ENCODE measurements at places on chromosomes 7 and 10.

DNA sequence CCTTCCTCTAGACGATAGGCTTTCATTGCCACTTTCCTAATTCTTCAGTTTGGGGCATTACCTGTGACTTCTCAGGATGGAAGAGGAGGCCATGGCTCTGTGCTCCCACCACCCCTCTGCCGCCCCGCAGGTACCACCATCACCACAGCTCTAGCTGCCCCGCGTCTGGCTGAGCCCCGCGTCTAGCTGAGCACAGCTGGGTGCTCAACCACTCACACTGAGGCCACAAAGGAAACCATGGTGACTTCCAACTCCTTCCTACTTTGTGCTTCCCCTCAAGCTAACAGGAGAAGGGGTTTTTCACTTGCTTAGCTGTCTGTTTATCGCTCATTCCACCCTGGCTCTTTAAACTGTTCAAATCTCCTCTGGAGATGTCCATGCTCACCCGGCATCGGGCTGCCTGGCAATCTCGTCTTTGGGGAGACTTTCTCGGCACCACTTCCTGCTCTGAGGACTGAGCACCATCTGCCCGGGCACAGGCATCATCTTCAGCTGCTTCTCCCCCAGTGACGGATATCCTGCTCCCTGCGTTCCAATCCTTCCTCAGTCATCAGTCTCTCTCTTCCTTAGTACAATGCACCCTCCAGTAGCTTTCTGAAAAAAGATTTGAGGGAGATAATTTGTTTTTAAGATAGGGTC lies 59.4 kb downstream of the MAD1L1 start:
- DNase-seq, result no peak

- no peak for DNase-seq
These were observed 259.0 kb downstream of the WDR37 start for GRCh38 chr10:1315178-1315577.

DNA sequence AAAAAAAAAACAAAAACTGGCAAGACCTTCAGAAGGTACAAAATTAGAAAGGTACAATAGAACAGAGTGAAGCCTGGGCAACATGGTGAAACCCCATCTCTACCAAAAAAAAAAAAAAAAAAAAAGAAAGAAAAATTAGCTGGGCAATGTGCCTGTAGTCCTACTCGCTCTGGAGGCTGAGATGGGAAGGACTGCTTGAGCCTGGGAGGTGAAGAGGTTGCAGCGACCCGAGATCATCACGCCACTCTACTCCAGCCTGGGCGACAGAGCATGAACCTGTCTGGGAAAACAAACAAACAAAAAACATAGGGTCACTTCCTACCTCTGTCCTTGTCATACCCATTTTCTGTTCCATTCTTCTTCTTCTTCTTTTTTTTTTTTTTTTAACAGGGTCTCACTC lies 45.6 kb upstream of the DLG5 start:
- DNase-seq, result no peak

- DNase-seq, result no peak
These were observed 112.7 kb upstream of the AMPH start for GRCh38 chr7:38743899-38744298.

DNA sequence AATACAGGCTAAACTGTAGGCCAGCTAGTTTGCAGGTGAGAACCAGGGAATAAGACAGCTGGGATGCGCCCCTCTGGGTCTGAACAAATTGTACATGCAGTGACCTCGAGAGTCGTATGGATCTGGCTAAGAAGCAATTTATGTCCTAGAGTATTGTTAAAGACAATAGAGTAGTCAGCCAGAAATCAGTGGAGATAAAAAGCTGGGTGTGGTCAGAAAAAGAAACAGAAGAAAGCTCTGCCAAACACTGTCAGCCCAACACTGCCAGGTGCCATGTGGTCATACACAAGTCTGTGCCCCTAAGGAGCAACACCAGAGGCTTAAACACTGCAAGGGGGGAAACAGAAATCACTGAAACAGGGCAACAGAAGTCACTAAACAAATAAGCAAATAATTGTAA lies 62.2 kb downstream of the CNOT4 start:
- DNase-seq, result no peak

DNA sequence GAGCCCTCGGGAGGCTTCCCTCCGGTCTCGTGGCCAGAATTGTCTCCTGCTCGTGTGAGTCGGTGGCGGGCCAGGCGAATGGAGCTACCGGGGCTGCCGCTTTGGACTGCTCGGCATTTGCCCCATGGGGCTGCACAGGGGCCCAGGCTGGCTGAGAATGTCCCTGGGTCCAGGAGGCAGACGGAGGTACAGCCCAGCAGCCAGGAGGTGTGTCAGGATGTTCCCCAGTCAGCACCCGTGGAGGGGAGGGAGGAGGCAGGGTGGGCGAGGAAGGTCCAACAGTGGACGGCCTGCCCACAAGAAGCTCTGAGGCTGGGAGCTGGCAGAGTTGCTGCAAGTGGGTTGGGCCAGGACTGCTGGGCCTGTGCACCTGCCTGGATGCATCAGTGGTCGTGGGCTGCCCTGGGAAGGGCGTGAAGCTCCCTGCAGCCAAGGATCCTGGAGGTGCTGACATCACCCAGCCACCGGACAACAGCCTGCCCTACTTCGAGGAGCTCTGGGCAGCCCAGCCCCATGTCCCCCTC lies 46.4 kb downstream of the PDGFA start:
- DNase-seq, result no peak

GRCh38 chr7:7188091-7188490 lies 5.7 kb downstream of the C1GALT1 start:
- DNase-seq, result no peak

DNA sequence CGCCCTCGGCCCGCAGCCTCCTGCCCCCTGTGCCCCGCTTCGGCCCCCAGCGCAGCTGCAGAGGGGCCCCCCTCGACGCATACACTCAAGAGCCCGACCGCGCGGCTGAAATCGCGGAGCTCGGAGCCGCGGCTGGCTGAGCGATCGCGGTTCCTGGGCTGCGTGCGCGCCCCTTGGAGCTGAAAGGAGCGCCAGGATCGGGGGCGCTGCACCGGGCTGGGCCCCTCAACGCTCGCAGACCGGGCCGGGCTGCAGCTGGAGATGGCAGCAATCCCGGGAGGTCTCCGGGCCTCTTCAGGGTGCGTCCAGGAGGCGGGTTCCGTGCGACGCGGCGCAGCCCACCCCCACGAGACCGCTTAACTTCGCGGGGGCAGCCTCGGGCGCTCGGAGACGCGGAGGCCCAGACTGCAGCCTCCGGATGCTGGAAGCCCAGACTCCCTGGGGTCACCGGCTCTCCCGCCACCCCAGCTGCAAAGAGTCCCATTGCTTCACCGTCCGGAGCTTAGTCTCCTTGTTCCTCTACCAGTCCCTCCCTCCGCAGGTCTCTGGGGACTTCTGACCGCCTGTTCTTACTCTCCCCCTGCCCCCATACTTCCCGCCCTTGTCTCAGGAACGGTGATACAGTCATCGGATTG lies 73.0 kb upstream of the LRRC4 start:
- DNase-seq, result no peak

DNA sequence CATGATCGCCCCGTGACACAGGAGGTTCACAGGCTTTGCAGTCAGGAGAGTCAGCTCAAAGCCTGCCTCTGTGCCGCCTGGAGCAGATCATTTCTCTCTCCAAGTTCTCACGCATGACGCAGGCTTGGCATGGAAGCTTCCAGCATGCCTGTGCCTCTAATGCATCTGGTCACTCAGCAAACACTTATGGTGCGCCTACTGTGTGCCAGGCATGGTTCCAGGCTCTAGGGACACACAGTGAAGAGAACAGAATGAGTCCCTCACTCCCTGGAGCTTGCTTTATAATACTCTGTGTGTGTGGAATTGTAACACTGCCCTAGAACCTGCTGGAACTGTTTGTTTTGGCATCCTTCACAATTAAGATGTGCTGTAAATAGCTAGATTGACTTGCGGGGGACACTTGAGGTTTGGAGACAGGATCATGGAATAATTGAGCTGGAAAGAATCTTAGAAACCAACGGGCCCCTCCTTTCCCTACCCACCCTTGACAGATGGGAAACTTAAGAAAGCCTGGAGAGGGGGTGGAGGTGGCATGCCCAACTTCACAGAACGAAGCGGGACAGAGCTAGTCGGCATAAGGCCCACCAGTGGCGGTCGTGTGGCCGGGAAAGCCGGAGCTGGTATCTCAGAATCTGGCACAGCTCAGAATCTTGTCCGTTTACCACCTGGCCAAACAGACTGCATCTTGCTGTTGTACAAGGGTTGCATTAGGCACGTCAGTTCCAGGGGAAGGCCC lies 4.6 kb upstream of the MYH16 start:
- DNase-seq, result peak; percentile 77

DNA sequence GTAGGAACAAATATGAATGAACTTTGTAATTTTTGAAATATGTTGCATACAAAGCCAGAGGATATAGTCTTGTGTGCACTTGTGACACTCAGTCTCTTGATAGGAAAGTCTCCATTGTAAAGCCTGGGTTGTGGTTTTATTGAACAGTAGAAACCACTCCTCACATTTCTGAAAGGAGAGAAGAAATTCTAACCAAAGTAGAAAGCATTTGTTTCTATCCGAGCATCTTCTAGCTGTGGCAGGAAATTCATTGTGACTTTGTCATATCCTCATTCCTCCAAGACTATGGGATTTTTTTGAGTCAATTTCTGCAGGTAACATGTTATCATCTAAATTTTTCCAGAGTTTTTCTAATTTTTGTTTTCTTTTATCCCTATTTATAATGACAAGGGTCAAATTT lies 55.5 kb upstream of the NCF1 start:
- no peak for DNase-seq

GRCh38 chr10:117427356-117427755 lies 52.1 kb upstream of the PDZD8 start:
- no peak for DNase-seq

- DNase-seq, result no peak
These were observed 160.2 kb upstream of the UNC5B start for GRCh38 chr10:71052076-71052660.

- no peak for DNase-seq
These were observed 91.8 kb downstream of the TRRAP start for GRCh38 chr7:98970016-98970615.

DNA sequence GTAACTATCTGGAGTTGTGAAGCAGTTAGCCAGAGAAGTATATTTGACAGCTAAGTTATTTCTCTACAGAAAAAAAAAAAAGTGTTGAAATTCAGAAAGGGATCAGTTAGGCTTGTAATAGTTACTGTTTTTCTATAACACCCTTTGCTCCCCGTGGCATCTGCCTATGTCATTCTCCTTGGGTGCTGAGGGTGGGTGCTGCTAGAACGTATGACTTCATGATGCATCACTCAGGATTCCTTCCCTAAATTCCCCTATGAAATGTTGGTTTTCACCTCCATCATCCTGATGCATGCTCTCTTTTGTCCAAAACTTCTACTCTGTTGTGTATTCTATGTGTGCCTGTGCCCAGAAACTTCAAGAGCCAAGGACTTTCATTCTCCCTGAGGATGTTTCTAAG lies 536.4 kb downstream of the GRM8 start:
- no peak for DNase-seq

- DNase-seq, result no peak
These were observed 21.3 kb upstream of the CLDN4 start for GRCh38 chr7:73809467-73809951.

DNA sequence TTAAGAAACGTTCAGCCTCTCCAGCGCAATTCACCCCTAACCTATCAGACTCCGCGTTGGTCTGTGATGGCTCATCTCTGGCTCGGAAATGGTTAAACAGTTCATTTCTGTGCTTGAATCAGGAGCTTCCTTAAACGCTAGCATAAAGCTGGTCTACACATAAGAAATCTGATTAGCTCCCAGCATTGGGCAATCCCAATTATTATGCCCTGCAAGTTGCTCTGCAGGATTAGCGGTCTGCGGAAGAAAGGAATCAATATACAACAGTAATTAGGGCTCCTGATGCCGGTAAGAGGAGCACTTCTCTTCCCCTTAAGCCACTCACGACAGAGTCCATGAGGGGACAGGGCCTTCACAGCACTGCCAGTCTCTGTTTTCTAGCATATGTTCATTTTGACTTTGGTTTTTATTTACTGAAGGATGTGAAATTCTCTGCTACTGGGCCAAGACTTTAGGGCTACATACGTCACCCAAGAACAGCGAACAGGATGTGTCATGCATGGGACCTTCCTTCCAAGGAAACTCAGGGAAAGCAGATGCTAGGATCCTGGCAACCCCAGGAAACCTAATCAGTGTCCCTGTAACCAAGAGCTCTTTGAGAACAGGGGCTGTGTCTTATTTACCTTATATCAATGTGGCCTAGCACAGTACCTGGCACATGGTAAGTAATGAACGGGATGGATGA lies 324.4 kb downstream of the KCNMA1 start:
- DNase-seq, result no peak

DNA sequence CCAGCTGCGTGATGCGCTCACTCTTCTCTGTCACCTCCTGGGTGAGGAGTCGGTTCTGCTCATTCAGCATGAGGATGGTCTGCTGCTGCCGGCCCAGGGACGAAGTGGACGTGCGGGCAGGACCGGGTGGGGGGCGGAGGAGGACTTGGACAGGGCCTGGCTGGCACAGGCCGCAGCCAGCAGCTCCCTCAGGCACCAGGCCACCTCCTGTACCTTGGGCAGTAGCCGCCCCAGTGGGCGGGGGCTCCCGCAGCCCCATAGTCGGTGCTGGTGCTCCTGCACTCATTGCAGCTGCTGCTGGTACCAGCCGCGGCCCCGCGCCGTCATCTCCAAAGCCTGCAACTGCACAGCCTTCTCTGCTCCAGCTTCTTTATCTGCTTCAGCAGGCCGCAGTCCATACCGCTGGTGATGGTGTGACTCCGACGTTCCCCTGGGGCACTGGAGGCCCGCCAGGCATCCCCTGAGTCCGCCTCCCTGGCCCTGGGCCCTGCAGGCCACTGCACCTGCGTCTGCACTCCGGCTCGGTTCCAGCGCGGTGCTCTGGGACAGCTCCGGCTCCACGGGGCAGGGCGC lies 884.9 kb upstream of the ZNF722 start:
- DNase-seq, result no peak

GRCh38 chr10:53356616-53357349 lies 584.2 kb upstream of the MBL2 start:
- DNase-seq, result peak; percentile 2

GRCh38 chr10:3357737-3358136 lies 185.2 kb upstream of the PITRM1 start:
- DNase-seq, result no peak

GRCh38 chr7:128740996-128741395 lies 1.8 kb downstream of the CALU start:
- DNase-seq, result peak; percentile 46

GRCh38 chr10:21171936-21172541 lies 274.9 kb upstream of the NEBL start:
- DNase-seq, result no peak

DNA sequence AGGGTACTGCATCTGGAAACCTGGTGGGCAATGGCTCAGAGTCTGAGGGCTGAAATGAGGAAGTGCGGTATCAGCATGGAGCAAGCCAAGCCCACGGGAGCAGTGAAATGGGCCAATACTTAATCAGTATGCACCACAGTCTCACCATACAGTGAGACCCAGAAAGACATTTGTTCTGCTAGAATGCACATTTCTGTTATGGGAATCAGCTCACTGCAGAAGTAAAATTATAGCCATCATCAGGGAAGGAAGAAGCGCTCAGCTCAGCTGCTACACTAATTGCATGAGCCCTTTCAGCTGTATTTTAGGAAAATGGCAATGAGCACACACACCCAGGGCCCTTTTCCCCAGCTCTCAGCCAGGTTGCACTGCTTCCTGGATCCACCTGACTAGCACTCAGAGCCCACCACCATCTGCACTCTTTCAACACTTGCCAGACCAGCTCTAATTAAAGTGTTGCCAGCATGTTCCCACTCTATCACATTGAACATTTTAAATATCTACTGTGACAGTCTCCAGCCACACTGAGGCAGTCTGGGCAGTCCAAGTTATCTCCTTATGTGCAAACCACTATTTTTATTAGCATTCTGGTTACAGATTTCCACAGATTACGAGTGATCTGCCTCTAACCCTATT lies 44.2 kb upstream of the PIK3AP1 start:
- DNase-seq, result no peak

- DNase-seq, result peak; percentile 78
These were observed 19.9 kb downstream of the ACTA2 start for GRCh38 chr10:88932539-88933256.
